ENCODE measurements at places on chromosomes 4 and X.

DNA sequence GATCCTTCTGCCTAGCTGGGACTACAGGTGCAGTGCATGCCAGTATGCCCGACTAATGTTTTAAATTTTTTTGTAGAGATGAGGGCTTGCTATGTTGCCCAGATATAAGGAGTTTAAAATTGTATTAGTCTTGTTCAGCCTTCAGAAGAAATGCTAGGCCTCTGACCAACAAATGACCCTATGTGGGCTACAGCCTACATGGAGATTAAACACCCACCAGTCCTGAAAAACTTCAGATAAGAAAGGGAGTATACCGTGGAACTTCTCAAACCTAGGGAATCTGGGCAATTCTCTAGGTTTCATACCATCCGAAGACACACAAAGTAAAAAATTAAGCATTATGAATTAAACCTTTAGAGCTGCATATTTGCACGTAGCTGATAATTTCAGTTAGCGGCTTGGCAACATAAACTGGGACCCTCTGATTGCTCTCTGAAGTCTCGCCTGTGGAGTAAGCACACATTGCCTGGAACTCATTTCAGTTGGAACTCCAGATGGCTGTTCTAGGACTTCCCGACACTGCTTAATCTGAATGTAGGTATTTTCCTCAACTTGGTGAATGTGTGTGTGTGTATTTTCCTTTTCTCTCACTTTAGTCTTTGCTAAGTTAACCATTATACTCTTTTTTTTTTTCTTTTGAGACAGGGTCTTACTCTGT, 33.0 kb downstream of the MOB1B start:
- no peak for DNase-seq

DNA sequence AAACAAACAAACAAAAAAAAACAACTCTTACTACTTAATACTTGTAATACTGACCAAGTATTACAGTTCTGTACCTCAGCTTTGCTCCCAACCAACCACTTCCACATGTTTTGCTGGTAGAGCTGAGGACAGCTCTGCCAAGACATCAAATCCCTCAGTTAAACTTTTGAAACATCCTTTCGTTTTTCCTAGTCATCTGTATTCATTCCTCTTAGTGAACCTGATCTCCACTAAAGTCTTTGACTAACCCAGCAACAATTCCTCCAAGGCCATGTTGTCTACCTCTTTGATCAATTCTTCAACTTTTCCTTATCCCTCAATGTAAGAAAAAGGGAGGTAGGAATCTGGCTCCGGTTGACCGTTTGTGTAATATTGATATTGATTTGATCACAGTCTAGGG, 247.5 kb downstream of the ARHGAP24 start:
- no peak for DNase-seq

DNA sequence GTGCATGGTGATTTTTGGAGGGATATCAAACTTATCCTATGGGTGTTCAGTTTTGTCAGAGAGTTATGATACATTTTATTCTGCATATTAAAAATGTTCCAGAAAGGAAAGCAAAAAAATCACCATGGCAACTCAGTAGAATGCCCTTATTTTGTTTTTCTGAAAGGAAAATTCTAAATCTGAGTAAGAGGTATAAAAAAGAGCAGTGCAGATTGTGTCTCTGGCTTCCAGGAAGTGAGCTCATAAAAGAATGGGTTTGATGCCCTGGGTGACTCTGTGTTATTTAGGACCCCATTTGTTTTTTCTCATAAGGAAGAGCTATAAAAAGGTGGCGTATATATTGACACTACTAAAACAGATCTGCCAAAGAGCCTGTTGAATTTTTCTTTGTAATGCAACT, 128.8 kb downstream of the UCHL1 start:
- no peak for DNase-seq

- no peak for DNase-seq
These were observed 35.2 kb upstream of the DDX60 start for GRCh38 chr4:168353746-168354145.

GRCh38 chr4:60296386-60296785, 903.7 kb upstream of the ADGRL3 start:
- DNase-seq, result no peak

- DNase-seq, result peak; percentile 26
These were observed at the start of gene FGFR3 for GRCh38 chr4:1792832-1793495. Gene FGFR3, plus strand, starts transcription at chr4:1793293. Its CDS starts 642 bp downstream, at chr4:1793935.

DNA sequence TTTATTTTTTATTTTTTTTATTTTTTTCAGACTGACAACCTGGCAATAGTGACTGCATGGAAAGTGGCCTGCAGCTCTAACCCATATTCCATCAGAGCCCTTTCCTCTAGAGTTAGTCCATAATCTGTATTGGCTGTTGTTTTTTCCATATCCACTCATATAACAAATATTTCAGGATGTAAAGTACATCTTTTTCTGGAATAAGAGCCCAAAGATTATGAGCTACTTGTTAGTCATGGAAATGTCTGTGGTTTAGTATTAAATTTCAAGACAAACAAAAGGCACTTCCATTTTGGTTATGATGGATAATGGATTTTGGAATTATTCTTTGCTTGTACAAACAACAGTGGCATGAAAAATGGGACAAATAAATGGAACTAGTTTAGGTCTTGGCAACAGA, 296.0 kb upstream of the HS3ST1 start:
- DNase-seq, result no peak

- DNase-seq, result no peak
These were observed 175.5 kb downstream of the RAPGEF2 start for GRCh38 chr4:159278399-159278798.

DNA sequence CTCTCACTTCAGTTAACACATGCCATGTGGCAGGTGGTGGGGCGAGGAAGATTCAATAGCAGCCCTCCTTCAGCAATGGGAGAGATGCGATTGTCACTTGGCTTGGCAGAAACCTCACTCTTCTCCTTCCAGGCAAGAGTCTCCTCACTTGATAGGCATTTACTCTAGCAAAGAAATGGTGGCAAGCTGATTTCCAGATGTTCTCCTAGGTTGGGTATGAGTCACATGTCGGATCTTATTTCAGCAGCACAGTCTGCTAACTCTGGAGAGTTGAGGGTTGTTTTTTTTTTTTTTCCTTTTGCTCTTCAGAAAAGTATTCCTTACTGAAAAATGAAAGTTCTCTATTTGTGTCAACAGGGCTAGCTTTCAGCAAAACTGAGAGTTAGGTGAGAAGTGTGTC, 119.5 kb upstream of the CHRDL1 start:
- no peak for DNase-seq

DNA sequence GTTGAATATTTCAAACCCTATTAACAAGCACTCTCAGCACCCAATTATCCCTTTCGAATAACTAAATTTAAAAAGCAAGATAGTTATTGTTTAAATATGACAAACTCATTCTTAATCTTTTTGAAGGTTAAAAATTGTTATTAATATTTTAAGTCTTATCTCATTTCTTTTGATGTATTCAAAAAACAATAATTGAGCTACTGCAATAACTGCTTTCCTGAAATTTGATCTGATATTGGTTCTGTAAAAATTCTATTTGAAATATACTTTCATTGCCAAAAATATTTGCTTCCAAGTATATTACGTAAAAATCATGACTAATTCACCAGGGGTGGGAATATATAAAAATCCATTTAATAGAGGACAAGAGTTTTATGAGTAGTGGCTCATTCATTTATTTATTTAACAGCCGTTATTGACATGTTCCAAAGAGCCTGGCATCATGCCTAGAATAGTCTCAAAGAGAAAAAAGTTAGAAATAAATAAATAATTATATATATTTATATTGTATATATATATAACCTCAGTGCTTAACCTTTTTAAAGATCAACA, 34.4 kb downstream of the GLRA3 start:
- no peak for DNase-seq

GRCh38 chr4:89486042-89486441, 178.4 kb upstream of the GPRIN3 start:
- no peak for DNase-seq

- DNase-seq, result no peak
These were observed 28.6 kb upstream of the CYP2U1 start for GRCh38 chr4:107902715-107903114.

GRCh38 chr4:143402776-143403552, 66.3 kb downstream of the GAB1 start:
- no peak for DNase-seq

DNA sequence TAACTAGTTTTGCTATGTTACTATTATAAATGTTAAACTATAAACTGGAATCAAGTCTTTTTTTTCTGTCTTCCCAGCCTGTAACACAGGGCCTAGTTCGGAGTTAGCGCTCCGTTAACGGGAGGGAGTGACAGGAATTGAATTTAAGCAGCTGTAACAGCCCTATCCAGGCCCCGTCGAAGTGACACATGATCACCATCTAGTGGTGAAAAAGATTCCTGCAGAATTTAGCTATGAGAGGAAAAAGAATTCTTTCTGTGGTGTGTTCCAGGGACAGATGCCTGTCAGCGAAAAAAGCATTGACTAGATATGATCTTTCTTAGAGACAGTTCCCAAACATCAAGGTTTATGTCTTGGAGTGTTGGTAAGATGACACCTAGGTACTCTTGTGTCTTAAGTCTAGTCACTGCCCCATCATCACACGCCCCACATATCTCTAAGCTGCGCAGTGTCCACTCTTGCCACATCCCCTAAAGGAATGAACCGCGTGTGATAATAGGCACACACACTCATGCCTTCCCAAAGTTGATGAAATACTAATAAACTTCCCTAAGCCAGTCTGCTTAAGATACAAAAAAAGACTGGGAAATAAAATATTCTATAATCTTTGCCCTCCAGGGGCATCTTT, 2.1 kb downstream of the GAB3 start:
- no peak for DNase-seq

GRCh38 chrX:67384403-67384802, 159.4 kb upstream of the AR start:
- DNase-seq, result no peak

- DNase-seq, result no peak
These were observed 114.1 kb downstream of the GLUD2 start for GRCh38 chrX:121161501-121161933.
